ENCODE measurements at places on chromosomes 1 and 21.

GRCh38 chr21:38140207-38140903 is 116.4 kb upstream of the KCNJ15 start:
- DNase-seq, result peak; percentile 77

DNA sequence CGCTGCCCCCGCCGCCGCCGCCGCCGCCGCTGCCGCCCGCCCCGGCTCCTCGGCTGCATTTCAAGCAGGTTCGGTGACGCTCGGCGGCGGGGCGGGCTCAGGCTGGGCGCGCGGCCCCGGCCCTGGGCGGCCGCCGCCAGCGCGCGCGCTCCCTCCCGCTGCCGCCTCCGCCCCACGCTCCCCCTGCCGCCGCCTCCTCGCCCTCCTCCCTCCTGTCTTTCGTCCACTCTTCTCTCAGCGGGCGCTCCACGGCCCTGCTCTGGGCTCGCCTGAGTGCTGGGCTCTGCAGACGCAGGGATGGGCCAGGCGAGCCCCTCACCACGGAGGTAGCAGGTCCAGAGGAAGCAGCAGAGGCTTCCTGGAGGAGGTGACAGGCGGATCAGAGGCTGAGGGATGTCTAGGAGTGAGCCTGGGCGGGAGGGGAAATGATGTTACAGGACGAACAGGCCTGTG is at the start of gene LRP8:
Gene LRP8, minus strand, starts transcription at position 62 of the 453 bp plus-strand sequence. CDS start 158 bp downstream, outside the sequence.
- peak; percentile 98 for DNase-seq

- DNase-seq, result no peak
These were observed 53.2 kb upstream of the PARP1 start for GRCh38 chr1:226461087-226461486.

- DNase-seq, result peak; percentile 42
These were observed 114.0 kb upstream of the RAB4A start for GRCh38 chr1:229156872-229157271.

DNA sequence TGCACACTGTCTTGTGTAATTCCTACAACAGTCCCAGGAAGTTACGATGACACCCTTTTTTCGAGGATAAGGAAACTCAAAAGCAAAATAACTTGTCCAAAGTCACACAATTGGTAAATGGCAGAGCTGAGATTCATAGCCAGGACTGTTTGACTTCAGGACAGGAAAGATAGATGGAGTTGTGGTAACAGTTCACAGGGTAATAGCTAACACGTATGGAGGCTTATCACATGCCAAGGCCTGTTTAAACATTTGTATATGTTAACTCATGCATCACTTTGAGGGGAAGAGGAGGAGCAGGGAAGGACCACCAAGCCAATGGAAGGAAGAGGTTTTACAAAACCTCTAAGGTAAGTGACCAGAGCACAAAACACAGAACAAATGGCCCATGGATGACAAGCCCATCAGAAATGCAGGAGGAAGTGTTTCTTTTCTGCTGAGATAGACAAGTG is 2.8 kb downstream of the DHCR24 start:
- DNase-seq, result no peak

- no peak for DNase-seq
These were observed 10.9 kb downstream of the PEAR1 start for GRCh38 chr1:156904187-156904959.

DNA sequence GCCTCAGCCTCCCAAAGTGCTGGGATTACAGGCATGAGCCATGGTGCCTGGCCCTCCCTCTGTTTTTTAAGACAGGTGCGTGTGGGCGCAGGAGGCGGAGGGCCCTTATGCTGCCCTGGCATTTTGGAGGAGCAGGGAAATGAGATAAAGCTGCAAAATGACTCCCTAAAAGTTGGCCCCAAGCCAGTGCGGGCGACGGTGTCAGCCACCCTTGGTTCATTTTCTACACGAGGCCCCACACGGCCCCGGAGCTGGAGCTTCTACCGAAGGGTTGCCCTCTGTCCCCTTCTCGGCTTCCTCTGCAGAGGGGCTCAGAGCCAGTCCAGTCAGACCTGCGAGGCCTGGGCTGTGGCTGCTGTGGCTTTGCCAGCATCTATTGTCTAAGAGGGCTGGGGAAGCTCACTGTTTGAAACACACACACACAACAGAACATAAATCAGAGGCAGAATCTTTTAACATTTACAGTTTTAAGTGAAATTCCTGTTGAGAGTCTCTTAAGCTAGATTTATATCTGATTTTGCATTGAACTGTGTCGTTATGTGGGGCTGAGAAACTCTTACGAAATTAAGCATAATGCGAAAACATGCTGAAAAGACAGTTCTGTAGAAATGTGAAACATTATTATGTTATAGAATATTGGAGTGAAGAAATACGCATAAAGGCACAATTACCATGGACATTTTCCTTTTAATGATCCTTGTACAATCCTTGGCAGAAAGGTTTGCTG is 255.9 kb downstream of the CAMTA1 start:
- no peak for DNase-seq

- DNase-seq, result peak; percentile 68
These were observed 6.0 kb downstream of the CADM3 start for GRCh38 chr1:159177272-159177907.

DNA sequence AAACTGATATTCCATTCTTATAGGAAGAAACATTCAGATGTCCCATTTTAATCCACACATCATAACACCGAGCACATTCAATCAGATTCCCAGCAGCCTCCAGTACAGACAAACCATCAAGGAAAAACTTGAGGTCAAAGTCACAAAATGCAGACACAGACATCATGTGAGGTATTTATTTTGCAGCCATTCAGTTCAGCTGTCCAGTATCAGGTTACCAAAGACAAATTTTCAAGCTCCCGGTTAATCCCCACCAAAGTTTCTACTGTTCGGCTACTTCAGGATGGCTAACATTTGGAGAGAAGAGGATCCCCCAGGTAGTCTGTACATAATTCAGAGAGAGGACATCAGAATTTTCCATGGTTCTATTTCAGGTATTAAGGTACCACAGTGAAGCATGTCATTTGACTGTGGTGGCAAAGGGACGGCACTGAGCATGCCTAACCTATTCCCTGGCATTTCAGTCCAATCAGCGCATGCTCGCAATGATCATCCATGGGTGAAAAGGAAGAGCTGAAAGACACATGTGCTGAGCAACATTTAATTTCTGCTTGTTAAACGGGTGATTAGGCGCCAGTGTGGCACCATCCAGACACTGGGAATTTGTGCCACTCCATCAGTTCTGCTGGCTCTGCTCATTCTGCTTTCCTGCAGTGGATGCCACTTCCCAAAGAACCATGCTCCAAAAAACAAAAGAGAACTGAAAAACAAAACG is 13.6 kb upstream of the NDC1 start:
- no peak for DNase-seq

DNA sequence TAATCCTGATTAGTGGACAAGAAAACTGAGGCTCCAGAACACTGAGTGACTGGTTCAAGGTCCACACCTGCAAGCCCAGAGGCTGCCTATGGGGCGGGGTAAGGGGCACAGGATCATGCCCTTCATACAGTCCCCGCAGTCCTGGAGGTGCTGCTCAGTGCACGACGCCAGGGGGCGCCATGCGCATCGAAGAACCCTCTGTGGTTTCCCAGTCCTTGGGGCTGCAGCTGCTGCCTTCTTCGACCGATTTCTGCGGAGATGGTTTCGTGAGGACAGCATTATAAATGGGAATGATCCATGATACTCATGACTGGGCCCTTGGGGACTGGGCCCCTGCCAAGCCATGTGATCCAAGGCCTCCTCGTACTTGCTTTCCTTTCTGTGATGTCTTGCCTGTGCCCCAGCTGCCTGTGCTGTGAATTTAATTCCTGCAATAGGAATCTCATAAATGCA is 37.1 kb upstream of the ARHGEF10L start:
- DNase-seq, result peak; percentile 93

DNA sequence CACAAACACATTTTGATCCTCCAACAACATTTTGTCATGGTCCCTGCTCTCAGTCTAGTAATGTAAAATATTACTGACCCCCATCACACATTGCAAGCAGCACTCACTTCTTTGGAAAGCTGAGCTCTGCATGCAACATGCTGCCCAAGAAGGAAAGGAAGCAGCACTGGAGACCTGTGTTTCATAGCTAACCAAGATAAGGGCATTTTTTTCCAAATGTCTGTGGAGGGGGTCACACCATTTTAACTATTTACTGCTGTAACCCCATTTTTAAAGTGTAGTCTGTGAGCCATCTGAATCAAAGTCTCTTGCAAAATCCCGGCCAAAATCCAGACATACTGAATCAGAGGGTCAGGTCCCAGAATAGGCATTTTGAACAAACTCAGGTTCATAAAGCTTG is 4.5 kb upstream of the RASSF5 start:
- no peak for DNase-seq

- DNase-seq, result no peak
These were observed 51.7 kb downstream of the ZNF326 start for GRCh38 chr1:90046635-90047034.

GRCh38 chr1:154350383-154350782 is 25.1 kb downstream of the ATP8B2 start:
- peak; percentile 11 for DNase-seq

GRCh38 chr1:220498188-220498587 is 29.7 kb upstream of the MARK1 start:
- peak; percentile 13 for DNase-seq

- no peak for DNase-seq
These were observed 144.9 kb downstream of the KAZN start for GRCh38 chr1:14743368-14743767.

- peak; percentile 40 for DNase-seq
These were observed 15.5 kb downstream of the CAMTA1 start for GRCh38 chr1:6800745-6801144.

All from AG20443 (cell line).